ENCODE measurements at places on chromosomes 16 and 17.

GRCh38 chr16:80197741-80198201 is 343.0 kb upstream of the DYNLRB2 start:
- peak; percentile 26 for DNase-seq

DNA sequence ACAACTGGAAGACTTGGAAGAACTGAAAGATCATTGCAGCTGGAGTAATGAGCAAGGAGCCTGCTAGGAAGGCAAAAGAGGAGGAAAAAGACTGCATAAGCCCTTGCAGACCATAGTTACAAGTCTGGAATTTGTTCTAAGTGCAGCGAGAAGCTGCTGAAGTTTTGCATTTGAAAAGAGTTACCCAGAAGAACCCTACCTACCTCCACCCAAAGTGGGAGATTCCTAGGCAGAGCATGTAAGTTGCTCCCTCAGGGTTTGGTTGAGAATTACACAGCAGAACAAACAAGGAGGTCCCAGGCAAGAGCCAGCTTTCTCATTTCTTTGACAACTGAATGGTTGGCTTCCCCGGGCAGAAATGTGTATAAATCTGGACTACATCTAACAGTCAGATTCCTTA is 118.7 kb upstream of the NUDT7 start:
- DNase-seq = no peak

DNA sequence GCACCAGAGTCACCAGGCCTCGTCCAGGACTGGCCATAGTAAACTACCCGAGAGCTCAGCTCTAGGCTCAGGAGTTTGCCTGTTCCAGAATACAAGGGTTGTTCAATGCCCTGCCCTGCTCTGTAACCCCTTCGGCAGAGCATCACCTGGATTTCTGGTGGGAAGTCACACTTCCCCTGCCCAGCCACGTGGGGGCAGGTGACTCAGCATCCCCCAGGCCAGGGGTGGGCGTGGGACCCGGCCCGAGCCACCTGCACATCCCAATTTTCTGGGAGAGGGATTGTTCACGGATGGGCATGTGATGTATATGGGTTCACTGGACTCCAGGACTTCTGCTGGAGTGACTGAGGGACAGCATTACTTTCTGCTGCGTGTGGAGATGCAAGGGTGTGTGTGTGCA is 25.8 kb downstream of the COX4I1 start:
- DNase-seq = no peak

GRCh38 chr16:72149676-72150464 is 22.1 kb downstream of the PMFBP1 start:
- DNase-seq = no peak

- DNase-seq = peak; percentile 32
These were observed 43.6 kb downstream of the SMG6 start for GRCh38 chr17:2259769-2260536.

DNA sequence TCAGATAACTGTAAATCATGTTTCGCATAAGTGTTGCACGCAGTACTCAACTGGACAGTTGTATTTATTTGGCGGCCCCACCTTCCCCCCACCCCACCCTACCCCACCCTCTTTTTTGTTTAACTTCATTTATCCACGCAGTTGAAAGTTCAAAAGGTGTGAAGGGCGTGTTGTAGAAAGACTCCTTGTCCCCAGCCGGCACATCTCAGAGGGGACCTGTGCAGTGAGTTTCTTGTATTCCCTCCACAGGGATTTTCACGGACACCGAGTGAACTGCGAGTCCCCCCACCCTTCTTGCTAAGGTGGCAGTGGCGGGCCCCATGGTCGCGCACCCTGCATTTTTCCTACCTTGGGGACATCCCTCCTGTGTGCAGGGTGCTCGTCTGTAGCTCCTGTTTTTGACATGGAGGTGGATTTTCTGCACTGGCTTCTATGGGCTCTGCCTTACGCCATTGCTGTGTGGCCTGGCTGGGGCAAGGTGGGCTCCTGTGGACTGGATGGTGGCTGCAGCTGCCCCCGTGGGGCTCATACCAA is 36.2 kb downstream of the ADCY7 start:
- no peak for DNase-seq
